Esophagus mucosa (tissue), 1 donor: ENCODE measurements at places on chromosomes 6 and 20. TPM values are rescaled to one million over a fixed set of nuclear protein-coding genes. Genes with fewer than 3 reads are reported as not detected.

DNA sequence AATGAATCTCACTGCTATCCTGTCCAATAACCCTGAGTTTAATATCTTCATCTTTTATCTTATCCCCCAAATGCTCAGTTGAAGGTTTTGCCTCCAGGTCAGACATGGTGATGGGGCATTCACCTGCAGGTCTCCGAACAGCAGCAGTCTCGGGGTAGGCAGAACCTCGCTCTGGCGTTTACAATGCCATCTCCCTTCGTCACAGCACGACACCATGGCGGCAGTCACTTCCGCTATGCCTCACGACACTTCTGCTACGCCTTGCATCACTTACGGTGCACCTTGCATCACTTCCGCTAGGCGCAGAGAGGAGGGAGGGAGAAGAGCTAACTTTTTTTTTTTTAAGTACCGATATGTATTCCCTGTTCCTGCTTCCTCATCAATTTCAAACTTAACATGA lies 194.9 kb downstream of the BCAS1 start:
- no peak for ATAC-seq

DNA sequence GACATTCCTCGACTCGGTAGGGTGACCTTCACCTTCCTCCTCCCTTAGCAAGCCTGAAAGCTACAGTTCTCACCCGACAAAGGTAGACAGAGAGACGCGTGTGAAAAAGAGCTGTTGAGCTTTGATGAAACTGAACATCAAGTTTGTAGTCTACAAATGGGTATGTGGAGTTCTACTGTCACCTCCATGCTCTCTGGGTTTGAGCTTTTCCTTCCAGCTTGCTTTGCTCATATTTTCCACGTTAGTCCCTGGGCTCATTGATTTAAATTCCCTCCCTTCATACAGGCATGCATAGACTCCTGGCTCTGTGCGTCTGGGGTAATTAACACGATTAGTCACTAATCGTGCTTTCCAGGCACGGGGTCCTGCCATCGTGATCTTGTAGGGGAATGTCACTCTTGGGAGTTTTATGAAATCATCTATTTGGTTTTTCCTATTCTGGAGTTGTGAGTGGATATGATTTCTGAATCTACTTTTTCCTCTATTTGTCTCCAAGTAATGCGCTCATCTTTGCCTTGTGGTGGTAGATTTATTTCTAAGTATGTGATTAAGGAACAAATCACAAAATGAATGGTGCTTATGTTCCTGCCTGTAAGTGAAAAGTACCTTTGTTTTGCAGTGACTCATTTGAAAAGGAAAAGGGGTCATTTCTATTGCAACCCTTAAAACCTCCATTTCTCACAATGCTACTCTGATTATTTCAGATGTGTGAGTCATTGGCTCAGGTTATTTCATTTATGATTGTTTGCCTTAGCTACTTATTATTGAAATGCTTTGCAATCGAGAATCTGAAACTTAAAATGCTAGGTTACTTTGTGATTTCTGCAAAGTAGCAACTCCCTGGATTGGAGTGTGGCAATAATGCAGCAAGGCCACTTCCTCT lies 154.6 kb downstream of the ZDHHC14 start:
- ATAC-seq, result peak; percentile 70

GRCh38 chr6:157542414-157543160 lies 161.6 kb downstream of the ZDHHC14 start:
- no peak for ATAC-seq

- peak; percentile 25 for ATAC-seq
These were observed 8.3 kb upstream of the AVP start for GRCh38 chr20:3092611-3093379.

DNA sequence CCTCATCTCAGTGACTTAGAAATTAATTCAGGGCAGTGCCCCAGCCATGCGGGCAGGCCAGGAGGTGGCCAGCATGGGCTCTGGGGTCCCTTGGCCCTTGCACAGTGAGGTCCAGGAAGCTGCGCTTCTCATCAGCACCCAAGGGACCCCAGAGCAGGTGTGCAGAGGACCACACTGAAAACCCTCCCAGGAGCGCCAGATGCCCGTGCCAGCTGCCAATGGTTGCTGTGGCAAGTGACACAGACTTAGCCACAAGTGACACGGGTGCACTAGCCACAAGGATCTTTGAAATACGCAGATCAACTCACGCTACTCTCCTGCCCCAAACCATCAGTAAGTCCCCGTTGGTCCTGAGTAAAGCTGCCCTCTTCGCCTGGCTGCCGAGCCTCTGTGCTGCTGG lies 88.1 kb downstream of the ERMARD start:
- no peak for ATAC-seq

Gene ULBP3
- 3.8 TPM for total RNA-seq

Gene POPDC3
- total RNA-seq, result not detected

- no peak for ATAC-seq
These were observed 235.0 kb downstream of the GMPR start for GRCh38 chr6:16473184-16473907.

Gene MRAP2
- 1.0 TPM for total RNA-seq

- no peak for ATAC-seq
These were observed 144.9 kb downstream of the TRMT11 start for GRCh38 chr6:126131246-126131645.

DNA sequence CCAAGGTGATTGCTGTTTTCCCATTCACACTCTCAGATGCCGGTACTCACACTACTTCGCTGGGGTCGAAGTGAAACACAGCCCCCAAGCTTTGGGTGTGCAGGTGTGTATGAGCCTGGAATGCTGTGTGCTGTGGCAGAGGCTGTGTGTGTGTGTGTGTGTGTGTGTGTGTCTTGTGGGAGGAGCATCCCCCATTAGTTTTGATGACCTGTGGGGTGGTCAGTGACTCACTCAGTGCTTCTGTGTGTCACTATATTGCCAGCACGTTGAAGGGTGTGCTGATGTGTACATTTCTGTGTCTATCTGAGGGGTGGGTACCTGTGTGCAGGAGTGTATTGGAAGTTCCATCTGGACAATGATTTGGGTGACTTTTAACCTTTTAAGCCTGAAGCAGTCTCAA lies 5.0 kb upstream of the SLC12A5 start:
- no peak for ATAC-seq

- no peak for ATAC-seq
These were observed 51.5 kb downstream of the HBS1L start for GRCh38 chr6:135002974-135003703.

DNA sequence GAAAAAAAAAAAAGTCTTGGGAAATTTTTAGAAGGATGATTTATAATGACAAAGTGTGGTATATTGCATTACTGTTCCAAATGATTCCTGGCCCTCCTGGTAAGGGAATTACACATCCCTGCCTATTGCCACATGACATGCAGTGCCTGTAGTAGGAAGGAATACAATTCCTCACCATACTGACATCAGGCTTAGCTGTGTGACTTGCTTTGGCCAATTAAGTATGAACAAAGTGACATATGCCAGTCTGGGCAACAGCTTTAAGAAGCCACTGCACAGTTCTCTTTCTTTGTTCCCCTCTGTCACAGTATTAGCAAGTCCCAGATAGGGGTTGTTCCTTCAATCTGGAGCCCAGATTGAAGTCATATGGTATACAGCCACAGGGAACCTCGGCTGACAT lies 100.5 kb downstream of the KIF13A start:
- no peak for ATAC-seq

DNA sequence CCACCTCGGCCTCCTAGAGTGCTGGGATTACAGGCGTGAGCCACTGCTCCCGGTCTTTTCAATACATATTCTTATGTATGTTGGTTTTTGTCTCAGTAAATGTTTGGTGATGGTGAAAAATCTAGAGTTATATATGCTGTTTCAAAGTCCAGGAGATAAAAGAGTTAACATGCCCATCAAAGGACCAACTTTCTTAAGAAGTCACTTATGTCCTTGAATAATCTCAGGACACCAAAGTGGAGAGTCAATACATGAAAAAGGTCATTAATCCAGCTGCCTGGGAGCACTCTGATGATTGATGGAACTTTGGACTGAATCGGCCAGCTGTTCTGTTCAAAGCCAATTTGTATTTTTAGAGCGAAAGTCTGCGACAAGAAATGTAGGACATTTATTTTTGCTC lies 59.8 kb upstream of the HDAC2 start:
- no peak for ATAC-seq

DNA sequence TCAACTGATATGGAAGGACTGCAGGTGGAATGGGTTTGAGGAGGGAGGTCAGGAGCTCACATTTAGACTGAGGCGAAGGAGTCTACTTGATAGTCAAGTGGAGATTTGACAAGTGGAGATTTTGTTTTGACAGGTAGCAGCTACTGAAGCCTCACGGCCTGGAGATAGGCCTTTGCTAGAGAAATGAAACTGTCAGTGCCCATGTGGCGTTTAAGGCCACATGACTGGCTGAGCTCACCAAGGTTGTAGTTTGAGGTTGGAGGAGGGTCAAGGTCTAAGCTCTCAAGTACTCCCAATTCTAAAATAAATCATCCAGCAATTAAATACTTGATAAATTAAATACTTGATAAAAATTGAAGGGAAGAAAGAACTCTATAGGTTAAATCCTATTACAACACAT lies 80.1 kb upstream of the C6orf118 start:
- no peak for ATAC-seq

Gene CHRNA4
- total RNA-seq, result not detected

Gene DUSP15
- 0.64 TPM for total RNA-seq
